ENCODE measurements at places on chromosomes 1 and 21.

- DNase-seq, result no peak
Measured at GRCh38 chr21:16241479-16241963, 511.7 kb downstream of the USP25 start.

DNA sequence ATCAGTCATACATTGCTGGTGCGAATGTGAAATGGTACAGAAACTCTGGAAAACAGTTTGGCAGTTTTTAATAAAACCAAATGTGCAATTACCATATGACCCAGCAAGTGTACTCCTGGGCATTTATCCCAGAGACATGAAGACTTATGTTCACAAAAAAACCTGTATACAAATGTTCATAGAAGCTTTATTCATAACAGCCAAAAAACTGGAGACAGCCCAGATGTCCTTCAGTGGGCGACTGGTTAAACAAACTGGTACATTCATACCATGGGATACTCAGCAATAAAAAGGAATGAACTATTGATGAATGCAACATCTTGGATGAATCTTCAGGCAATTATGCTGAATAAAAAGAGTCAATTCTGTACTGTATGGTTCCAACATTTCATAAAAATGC, 97.8 kb downstream of the DTL start:
- no peak for DNase-seq

- DNase-seq, result no peak
Measured at GRCh38 chr1:113036639-113037321, 36.2 kb upstream of the LRIG2 start.

- no peak for DNase-seq
Measured at GRCh38 chr1:147241934-147242448, 493 bp upstream of the CHD1L start.

DNA sequence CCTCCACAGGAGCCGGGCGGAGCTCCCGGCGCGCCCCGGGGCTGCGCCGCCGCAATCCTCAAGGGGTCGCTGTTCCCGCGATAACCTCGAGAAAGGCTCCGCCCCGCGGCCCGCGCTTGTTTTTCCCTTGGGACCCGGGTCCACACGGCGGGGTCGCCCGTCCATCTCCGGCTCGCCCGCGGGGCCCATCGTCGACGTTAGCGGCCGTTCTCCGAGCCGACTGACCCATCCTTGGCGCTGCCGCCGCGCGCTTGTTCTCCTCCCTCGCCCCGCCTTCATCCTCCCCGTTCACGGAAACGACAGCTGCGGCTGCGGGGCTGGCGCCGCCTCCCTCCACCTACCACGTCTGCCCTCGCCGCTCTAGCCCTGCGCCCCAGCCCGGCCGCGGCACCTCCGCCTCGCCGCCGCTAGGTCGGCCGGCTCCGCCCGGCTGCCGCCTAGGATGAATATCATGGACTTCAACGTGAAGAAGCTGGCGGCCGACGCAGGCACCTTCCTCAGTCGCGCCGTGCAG, at the start of gene SH3GLB1:
Gene SH3GLB1 (plus strand): TSS at position 119 of the 514 bp plus-strand sequence. CDS start 324 bp downstream, at position 443.
- DNase-seq, result peak; percentile 92

DNA sequence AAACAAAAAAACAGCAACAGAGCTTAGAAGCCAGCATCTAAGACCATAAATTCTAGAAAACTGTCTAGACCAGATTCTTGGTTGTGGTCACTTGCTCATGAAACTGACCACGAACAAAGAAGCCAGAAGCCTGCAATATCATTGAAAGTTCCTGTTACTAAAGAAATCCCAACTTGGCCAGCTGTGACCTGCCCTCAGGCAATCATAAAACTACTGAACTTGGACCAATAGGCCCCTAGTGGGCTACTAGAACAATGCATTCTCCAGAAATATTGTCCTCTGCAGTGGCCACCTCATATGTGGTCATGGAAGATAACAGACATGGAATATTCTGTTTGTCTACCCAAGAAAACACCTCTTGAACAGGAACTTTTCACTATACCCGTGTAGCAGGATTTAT, 87.7 kb downstream of the SPATA17 start:
- DNase-seq, result no peak

- peak; percentile 15 for DNase-seq
Measured at GRCh38 chr1:181192316-181192715, 103.8 kb downstream of the IER5 start.

DNA sequence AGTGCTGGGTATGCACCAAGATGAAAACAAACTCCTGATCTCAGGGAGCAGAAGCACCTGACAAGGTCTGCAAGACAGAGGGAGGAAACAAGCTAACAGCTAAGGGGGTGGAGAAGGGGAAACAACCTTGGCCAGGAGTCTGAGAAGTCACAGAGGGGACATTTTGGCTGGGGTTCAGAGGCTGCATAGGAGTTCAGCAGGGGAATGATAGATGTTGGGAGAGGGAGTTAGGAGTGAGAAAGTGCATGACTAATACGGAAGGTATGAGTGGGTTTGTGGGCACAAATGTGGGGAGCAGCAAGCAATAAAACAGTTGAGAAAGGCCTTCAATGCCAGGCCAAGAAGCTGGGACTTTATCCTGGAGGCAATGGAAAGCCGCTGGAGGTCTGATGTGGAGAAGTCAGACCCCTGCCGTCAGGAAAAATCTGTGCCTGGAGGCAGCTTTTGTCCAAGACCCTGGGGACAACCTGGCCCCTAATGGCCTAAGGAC, 16.4 kb downstream of the EPHA2 start:
- DNase-seq, result no peak

DNA sequence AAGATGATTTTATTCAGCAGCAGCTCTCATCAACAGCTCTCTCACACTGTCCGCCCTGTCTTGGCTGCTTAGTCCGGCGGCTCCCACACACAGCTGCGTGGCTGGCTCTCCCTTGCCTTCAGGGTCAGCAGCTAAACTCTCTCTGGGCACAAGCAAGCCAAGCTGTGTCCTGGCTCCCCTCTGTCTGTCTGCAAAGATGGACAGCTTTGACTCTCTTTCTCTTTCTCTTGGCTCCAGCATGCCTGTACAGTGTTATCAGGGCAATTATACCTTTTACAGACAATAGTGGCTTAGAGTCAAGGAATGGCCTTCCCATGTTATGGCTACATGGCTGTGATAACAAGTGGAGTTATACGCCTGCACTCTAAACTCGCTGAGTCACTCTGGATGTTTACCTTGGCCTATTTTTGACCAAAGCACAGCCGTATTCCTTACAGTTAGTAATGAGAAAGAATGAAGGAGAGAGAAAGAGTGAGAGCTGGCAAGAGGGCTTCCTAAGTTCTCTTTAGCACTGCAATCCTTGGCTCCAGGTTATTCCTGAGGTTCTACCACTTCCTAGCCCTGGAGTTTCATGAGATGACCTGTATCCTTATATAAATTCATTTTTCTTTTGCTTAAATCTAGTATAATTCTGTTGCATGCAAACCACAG, 59.9 kb upstream of the ZSWIM5 start:
- no peak for DNase-seq

- no peak for DNase-seq
Measured at GRCh38 chr1:17488995-17489767, 49.7 kb upstream of the RCC2 start.

DNA sequence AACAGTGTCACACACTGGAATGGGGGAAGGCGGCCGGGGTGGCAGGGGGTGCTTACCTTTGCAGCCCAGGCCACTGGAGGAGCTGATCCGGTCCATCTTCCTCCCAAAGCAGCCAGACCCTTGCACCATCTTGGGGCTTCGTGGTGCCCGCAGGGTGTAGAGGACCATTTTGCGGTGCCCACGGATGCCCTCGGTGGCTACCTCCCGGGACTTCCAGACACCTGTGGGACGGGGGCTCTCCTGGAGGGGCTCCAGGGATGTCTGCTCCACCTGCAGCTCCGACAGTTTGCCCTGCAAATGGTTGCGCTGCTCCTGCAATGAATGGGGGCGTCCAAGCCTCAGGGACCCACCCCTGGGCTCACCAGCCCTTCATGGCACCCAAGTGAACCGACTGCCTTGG, 587 bp downstream of the NPPB start:
- no peak for DNase-seq

DNA sequence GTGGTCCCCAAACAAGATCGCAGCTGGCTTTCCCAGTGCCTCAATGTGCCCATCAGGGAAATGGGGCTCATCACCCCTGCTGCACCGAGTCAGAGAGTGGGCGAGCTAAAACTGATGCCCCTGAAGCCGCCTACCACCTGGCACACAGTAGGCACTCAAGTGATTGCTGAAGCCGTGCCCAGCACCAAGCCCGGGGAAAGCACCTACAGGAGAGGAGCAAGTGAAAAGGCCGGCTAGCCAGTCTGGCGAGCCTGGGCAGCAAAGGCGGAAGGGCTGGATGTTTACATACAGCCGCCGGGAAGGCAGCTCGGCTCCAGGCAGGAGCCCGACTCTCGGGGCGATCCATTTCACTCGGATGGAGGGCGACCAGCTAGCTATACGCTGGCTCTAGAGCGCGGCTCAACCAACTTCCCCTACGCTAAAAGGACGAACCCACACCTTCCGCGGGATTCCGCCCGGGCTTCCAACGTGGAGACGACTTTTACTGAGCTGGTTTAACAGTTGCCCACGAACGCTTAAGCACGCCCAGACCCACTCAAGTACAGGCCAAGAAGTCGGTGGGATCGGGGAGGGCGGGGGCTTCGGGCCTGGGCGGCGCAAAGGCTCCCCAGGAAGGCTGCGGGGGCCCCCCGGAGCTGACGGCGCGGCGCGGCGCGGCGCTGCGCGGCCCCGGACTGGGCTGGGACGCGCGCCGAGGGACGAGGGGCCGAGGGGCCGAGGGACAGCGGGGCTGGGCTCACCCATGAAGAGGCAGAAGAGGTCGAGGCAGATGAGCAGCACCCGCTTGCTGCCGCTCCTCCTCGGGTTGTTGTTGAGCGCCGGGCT, 1.0 kb downstream of the PLPP3 start:
- peak; percentile 73 for DNase-seq

DNA sequence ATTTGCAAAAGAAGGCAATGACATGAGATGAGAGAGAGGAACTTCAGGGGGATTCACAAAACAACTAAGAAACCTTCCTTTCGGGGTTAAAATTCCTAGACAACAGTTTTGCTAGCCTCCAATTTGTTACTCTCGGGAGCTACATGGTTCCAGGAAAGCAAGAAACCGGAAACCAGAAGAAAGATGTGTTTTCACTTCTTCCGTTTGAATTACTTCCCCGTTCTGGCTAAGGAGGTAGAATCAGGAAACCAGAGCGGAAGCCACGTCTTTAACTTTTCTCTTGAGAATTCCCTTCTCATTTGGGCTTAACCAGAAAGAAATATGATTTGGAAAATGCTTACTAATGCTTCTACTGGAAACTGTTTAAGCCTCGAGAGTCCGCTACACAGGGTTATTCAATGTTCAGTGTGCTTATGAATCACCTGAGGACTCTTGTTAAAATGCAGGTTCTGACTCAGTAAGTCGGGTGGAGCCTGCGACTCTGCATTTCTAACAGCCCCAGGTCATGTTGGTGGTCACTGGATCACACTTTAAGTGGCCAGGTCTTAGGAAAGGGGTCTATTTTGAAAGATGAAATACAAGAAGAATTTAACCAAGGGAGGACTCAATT, 43.5 kb upstream of the MCOLN3 start:
- DNase-seq, result no peak

GRCh38 chr1:40745176-40745575, 38.4 kb upstream of the KCNQ4 start:
- no peak for DNase-seq

DNA sequence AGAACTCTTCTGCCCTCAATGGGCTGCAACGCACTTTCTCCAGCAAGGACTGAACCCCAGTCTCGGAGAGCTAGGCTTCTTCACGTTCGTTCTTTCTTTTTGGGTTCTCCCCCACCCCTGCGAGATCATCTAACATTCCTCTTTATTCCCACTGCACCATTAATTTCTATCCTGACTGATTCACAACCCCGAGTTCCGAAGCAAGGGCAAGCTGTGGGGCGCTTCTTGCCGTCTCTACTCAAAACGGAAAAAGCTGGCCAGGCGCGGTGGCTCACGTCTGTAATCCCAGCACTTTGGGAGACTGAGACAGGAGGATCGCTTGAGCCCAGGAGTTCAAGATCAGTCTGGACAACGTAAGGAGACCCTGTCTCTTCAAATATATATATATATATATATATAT, 37.4 kb upstream of the BTG2 start:
- DNase-seq, result no peak

DNA sequence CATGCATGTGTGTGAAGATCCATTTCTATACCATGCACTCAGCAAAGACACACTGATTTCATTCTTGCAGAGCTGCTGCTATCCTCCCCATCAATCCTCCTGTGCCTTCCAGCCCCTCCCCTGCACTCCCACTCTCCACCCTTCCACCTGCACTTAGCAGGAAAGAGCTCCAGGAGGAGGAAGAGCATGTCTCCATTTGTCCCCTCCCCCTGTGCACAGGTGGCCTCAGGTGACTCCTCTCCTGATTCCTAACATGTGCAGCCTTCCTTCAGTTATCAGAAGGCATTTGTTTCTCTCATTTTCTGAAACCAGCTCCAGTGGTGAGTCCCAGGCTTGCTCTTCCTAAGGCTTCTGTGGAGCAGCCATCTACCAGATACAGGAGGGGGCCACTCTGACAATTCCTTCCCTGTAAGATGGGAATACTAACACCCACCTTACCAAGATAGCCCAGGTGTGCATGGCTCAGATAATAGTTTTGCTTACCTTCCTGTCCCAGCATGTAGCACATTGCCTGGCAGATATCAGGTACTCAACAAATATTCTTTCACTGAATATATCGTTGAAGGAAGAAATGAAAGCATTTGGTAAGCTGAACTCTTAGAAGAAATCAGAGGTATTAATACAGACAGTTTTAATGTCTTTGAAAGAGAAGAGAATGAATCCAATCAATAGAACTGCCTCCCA, 21.9 kb upstream of the FAM3B start:
- no peak for DNase-seq

GRCh38 chr1:175978926-175979325, 228.2 kb downstream of the COP1 start:
- DNase-seq, result no peak

DNA sequence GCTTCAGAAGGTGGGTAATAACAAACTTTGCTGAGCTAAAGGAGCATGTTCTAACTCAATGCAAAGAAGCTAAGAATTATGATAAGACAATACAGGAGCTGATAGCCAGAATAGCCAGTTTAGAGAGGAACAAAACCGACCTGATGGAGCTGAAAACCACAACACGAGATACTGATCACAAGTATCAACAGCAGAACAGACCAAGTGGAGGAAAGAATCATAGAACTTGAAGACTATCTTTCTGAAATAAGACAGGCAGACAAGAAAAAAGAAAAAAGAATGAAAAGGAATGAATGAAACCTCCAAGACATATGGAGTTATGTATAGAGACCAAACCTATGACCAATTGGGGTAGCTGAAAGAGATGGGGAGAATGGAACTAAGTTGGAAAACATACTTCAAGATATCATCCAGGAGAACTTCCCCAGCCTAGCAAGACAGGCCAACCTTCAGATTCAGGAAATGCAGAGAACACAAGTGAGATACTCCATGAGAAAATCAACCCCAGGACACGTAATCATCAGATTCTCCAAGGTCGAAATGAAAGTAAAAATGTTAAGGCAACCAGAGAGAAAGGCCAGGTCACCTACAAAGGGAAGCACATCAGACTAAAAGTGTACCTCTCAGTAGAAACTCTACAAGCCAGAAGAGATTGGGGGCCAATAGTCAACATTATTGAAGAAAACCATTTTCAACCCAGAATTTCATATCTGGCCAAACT, 20.5 kb downstream of the CD84 start:
- no peak for DNase-seq
